Motor neuron (in vitro differentiated cells): ENCODE measurements at places on chromosomes 2 and 18.

- no peak for ATAC-seq
Measured at GRCh38 chr18:13246591-13246990, 28.0 kb downstream of the LDLRAD4 start.

GRCh38 chr18:3875961-3876360 is 426.0 kb downstream of the TGIF1 start:
- no peak for ATAC-seq

- no peak for ATAC-seq
Measured at GRCh38 chr2:142562900-142563299, 314.6 kb upstream of the KYNU start.

DNA sequence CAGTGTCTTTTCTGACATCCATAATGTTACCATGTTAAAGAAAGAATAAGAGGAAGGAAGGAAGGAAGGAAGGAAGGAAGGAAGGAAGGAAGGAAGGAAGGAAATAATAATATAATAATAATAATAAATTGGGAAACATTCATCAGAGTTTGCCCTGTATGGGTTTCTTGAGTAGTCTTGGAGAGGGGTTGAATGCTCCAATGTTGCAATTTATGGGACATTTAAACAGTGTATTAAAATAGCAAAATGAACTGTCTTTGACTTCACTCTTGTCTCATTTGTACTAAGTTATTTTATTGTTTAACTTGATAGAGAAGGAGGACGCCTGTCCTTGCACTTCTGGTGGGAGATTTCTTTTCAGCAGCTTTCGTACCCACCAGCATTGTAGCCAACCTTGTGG is 277.7 kb downstream of the RNF144A start:
- ATAC-seq = no peak

DNA sequence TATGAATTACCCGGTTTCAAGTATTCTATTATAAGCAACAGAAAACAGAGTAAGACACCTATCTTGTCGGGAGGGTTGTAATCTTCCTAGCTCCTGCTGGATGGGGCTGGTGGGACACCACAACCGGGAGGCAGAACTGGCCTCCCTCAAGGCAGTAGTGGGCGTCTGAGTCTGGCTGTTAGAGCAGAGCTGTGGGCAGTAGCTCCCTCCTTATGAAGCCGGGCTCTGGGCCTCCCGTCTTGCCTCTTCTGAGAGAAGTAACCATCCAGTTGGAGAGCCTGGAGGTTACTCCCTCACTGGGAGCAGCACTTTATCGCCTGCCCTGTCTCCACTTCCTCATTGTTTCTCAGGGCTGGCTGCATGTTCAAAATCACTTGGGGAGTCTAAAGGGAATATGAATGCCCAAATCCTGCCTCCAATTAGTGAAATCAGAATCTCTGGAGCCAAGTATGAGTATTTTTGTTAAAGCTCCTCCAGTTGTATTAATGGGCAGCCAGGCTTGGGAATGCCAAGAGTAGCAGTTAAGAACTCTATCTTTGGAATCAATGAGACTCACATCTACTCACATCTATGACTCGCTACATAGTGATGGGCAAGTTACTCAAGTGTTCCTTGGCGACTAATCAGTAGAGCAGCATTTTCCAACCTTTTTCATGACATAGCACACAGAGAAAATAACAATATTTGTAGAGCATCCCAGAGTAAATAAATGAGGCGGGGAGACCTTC is 27.3 kb upstream of the NRP2 start:
- peak; percentile 22 for ATAC-seq

DNA sequence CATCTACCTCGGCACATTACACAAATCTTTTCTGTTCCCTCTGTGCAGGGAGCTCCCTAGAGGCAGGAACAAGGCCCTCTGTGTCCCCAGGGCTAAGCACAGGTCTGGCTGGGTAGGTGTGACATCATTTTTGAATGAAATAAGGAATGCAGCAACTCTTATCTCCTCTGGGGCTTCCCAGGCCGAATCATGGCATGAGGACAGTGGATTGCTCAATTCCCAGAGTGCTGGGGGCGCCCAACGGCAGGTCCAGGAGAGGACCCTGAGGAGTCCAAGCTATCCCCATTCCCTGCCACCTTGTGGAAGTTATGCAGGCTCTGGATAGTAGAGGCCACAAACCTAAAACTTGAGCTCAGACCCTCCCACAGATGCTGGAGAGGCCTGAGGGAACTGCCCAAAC is 158.0 kb upstream of the RAB6C start:
- ATAC-seq = no peak

- peak; percentile 41 for ATAC-seq
Measured at GRCh38 chr2:130755256-130756052, at the start of gene AMER3. AMER3 (plus strand) TSS chr2:130755540; CDS start chr2:130762073, 6,533 bp downstream.

DNA sequence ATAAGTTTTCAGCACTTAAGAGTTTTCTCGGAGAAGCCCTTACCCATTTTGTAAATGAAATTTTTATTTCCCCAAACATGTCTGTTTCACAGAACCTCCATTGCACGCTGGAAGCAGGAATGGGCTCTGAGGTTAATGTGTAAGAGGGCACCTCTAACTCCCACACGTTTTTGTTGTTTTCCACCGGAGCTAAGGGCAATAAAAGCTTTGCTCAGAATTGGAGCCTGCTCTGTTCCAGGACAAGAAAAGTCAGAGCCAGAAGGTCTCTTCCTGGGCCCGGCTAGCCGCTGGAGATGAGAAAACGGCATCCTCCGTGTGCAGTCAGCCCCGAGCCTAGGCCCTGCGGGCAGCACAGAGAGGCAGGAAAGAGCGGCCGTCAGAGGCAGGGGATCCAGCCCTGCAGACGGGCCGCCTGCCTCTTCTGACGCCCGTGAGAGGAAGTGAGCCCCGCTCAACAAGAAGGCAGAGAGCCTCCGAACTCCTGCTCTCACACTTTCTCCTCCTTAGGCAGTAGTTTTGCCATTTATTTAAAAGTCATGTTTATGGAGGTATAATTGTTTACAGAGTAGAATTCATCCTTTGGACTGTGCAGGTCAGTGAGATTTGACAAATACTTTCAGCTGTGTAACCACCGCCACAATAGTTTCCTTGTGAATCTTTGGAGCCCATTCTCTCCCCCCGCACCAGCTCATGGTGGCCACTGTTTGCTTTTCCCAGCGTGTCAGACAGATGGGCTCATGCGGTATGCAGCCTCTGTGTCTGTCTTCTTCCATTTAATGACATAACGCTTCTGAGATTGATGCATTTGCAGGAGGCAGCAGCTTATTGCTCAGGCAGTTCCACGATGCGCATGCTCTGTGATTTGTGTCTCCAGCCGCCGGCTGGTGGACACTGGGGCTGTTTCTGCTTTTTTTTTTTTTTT is 117.3 kb downstream of the GALR1 start:
- peak; percentile 100 for ATAC-seq

GRCh38 chr2:164917296-164917903 is 37.9 kb downstream of the SLC38A11 start:
- no peak for ATAC-seq

DNA sequence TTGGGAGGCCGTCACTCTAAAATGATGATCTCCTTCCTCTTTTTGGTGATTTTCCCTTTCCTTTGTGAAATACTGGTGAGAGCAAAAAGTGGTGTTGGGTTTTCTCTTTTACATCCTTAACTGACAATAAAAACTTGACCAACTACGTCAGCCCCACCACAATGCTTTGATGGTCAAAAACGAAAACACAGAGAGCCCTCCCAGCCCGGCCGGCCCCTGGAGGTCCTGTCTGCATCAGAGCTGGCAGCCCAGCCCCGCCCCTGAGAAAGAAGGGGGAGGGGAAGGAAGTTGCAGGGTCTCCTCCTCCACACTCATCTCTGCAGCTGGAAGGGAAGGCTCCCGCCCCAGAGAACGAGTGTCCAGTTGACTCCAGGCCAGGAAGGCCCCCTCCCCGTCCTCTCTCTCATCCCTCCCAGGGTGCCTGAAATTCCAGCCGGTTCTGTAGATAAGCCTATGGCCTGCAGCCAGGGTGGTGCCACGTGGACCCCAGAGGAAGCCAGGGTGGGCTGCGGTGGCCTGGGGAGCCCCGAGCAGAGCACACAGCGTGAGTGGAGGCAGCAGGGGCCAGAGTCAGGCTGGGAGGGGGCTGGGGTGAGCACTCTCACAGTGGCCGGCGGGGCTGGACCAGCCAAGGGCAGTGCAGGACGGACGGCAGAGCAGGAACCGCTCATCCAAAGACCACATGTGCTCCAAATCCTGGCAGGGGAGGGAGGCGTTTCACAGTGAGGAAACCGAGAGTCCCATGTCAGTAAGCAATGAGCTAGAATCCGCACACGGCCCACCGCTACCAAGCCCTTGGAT is 19.8 kb downstream of the BIN1 start:
- ATAC-seq = peak; percentile 94

- ATAC-seq = no peak
Measured at GRCh38 chr18:43916984-43917383, 639.7 kb upstream of the SYT4 start.

GRCh38 chr2:59277671-59278070 is 1036.5 kb upstream of the FANCL start:
- no peak for ATAC-seq

DNA sequence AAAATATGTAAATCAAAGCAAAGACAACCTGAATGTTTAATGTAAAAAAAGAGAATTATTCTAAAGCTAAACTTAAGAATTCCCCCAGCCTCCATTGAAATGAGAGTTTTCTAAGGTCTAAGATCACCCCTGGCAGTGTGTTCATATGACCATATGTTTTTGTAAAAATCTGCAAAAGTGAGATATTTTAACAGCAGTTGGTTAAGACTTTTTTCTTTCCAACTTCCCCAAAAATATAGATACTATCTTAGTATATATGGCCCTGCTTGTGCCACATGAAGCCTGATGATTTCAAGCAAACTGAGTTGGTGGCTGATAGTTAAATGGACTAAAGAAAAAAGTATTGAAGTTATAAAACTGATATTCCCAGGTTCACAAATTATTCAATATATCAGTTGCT is 35.4 kb downstream of the ZNF804A start:
- ATAC-seq = no peak

GRCh38 chr2:47321006-47321405 is 82.0 kb upstream of the MSH2 start:
- ATAC-seq = no peak

DNA sequence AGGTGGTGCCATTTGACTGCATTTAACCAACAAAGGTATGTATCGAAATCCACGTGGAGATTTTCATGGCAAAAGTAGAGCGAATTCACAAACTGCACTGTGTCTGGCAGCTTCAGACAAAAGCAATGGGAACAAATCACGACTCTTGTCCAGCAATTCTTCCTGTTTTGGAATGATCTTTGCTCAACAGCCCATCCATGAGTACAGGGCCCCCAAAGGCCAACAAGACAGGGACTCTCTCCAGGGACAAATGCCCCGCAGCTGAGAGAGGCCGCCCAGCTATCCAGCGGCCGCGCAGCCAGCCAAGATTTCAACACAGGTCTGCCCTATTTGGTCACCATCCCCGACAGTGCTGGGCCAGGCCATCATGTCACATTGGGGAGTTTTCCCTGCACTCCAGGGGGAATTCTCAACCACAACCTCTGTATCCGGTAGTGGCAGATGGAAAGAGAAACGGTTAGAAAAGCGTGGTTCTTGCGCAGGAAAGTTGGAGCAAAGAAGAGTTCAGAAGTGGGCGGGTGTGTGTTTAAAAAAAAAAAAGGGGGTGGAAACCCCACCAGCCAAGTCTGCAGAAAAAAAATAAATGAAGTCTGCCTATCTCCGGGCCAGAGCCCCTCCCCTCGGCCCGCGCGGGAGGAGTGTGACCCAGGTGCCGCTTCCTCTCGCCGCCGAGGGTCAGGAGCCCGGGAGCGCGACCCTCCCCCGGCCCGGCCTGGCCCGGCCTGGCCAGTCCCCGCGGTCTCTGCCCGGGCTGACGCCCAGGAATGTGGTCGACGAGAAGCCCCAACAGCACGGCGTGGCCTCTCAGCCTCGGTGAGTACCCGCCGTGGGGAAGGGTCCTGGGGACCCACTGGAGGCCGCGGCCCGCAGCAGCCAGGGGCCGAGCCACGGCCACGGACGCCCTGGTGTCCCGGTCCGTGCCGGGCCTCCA is at the start of gene GYPC:
Gene GYPC (plus strand): TSS at position 659 of the 931 bp plus-strand sequence. CDS start 106 bp downstream, at position 765.
- peak; percentile 11 for ATAC-seq

- ATAC-seq = no peak
Measured at GRCh38 chr18:40210696-40211095, 1744.3 kb upstream of the PIK3C3 start.

- peak; percentile 50 for ATAC-seq
Measured at GRCh38 chr2:118981632-118982031, 39.6 kb downstream of the MARCO start.

DNA sequence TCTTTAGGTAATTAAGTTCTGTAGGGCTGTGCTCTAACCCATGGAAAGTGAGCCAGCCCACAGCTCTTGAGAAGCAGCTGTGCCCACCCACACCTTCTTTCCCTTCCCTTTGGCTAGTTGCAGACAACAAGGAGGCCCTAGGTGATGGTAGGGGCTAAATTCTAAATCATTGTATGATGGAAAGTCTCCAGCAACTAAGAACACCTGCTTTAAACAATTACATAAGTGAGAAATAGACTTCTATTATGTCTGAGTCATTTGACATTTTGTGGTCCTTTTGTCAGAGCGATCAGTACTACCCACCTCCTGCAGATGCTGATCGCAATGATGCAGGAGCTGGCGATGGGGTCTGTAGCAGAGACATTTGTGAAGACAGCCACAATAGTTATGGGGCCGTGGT is 79.6 kb downstream of the TEX51 start:
- ATAC-seq = no peak
